ENCODE measurements at places on chromosomes 5 and 9.

DNA sequence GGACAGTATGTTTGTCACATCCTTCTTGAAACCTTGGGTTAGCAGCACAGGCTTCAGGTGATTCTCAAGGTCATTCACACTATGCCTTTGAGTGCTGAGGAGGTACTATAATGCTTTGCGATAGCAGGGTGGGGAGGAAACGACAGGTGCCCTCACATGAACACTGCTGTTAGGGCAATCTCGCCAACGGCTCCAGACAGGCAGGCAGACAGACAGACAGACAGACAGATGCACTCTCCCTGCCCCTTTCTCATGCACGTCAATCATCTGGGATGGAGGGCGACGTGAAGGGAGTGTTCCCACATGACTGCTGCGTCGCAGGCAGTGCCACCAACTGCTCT, 82.9 kb downstream of the RAPGEF1 start:
- DNase-seq = no peak

- DNase-seq = no peak
Measured at GRCh38 chr5:113087976-113088514, 111.4 kb downstream of the DCP2 start.

GRCh38 chr9:125241863-125242739, 958 bp upstream of the HSPA5 start:
- no peak for DNase-seq

GRCh38 chr5:53333160-53333559, 147.3 kb upstream of the FST start:
- DNase-seq = no peak

DNA sequence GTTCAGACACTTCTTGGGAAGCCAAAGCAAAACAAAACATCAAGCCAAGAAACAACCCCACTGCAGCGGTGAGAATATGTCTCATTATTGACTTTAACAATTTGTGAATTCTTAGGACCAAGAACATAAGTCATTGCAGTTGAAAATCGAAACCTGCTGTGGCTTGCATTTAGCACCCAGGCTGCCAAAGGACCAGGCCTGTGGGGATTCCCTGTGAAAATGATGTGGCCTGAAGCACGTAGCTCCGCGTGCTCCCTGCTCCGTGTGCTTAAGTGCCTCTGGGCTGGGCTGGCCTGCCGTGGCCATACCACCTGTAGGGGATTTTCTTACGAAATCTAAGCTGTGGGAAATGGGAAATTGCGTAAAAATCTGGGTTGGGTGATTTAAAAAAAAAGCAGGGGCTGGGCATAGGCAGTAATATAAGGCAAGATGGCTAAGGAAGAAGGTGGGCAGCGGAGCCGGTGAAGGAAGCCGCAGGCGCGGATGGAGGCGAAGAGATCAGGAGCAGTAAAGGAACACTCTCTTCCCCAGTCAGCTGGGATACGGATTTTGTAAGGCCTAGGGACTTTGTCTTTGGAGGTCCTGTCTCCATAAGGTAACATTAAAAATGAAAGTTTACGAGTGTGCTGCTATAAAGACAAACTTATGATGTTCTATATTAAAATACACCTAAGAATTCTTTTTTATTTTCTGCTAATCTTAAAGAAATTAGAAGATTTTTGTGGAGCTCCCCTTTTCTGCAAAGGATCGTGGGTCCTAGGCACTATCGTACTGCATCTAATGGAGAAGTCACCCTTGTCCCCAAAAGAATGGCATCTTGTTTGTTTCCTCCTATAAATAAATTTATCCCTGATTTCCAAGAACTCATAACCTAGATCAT, 189.6 kb upstream of the SEMA6A start:
- no peak for DNase-seq

GRCh38 chr5:170235876-170236864, 3.4 kb downstream of the C5orf58 start:
- no peak for DNase-seq

- no peak for DNase-seq
Measured at GRCh38 chr9:136075881-136076678, 19.0 kb downstream of the NACC2 start.

DNA sequence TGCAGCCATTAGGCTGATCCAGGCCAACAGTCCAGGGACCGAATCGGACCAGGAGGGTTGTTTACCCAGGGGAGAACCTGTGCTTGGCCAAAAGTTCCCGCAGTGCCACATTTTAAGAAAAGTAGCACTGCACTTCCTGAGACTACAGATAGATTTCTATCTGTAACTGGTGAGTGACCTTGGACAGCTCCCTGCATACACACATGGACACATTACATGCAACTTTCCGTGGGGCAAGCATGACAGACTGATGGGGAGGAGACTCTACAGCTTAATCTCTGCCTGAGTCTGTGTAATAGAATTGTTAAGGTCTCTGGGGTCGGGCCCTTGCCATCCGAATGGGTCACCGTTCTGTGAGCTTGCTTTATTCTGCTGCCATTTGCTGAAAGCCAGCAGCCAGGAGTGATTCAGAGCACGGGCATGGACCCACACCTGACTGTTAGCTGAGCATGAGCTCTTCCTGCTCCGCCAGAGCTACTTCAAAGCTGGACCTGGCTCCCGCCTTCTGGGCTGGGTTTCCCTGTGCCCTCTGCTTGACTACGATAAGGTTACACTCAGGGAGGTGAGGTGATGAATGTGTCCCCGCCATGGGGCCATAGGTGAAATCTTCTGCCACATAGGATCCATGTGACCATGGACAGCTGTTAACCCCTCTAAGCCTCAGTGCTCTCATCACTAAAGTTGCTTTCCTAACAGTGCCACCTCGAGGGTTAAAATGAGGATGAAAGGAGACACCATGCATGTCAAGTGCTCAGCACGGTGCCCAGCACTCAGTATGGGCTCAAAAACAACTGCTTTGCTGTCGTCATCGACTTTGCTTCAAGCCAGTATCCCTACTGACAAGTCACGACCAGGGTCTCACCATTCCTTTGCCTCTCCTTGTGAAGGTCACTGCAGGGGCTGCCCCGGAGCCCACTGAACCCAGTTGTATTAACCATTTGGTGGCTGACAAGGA, 200.0 kb downstream of the MELK start:
- DNase-seq = no peak

- no peak for DNase-seq
Measured at GRCh38 chr5:139649082-139649991, 1.2 kb downstream of the CXXC5 start.

DNA sequence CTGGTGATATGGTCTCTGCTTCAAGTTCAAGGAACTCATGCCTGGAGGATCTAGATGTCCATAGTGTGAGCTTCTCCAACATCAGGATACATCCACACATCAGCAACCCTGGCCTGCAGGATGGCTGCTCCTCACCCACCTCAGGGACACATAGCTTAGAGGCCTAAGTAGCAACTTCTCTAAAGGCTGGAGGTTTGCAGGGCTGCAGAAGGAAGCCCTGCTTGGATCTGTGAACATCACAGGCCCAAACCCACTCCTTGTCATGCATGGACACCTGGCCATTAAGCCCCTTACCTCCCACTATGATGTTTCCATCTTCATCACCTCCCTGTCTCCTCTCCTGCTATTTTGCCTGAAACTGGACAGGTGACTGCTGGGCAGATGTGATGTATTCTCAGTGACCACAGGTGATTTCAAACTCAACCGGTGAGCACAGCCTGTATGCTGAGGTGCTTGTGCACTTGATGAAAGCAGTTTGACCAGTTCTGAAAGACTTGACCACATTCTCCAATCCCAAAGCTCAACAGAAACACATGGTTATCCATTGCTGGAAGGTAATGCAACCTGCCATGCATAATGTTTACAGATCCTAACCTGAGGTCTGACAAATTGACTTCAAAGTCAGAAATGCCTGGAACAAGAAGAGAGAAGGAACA, 205.2 kb downstream of the FSTL4 start:
- DNase-seq = no peak

- no peak for DNase-seq
Measured at GRCh38 chr5:77569409-77569808, 69.1 kb downstream of the OTP start.

GRCh38 chr9:99559776-99560175, 261.9 kb upstream of the NR4A3 start:
- no peak for DNase-seq

DNA sequence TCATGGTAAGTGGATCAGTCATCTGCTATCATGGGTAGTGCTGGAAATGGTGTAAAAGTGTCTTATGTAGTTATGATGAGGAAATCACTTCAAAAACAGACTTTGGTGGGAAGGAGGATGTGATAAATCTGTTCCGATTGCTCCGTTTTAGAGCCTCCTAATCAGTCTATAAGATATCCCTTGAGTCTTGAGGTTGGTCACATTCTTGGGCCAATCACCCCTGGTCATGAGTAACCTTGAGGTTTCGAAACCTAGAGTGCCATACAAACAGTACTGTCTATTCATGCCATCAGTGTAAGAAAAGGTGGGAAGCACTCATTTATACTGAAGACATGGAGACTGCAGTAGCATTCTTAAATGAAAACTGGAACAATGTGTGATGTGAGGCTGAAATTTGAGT, 45.8 kb downstream of the LRRTM2 start:
- DNase-seq = no peak

GRCh38 chr9:22142671-22143070, 133.6 kb upstream of the CDKN2B start:
- DNase-seq = no peak

DNA sequence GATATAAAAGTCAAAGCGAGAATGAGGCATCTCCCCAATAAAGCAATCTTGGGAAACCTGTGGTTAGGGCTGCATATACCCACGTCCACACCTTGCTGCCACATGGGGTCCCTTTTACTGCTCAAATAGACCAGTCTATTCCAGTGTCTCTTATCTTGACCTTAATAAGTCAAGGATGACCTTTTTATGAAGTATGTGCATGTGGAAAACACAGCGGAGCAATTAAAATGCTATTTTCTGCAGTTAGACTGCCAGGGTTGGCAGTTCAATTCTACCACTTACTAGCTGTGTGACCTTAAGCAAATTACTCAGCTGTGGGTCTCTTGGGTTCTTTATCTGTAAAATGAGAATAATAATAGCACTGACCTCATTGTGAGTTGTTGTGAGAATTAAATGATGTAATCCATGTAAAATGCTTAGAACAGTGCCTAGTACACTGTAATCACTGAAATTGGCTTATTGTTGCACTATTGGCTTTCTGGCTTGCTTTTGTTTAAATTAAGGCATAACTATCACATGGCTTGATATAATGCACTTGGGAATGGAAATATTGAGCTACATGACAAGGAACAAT, 67.8 kb upstream of the HSPB3 start:
- no peak for DNase-seq

- no peak for DNase-seq
Measured at GRCh38 chr9:121750715-121751623, 99.5 kb downstream of the DAB2IP start.

DNA sequence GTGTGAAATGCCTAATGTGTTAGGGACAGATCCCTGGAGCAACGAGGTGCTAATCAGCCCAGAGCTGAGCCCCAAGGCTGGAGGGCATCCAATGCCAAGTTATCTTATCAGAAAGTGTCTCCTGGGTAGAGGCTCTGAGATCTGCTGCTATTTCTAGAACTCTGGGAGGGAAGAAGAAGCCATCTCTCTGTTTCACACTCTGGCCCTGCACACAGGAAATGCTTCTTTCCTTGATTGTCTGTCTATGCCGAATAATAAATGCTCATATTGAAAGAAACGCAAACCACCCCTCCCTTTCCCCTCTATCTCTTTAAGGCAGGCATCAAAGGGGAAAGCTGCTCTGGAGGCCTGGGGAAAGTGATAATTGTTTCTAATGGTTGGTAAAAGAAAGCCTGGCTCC, 166.7 kb downstream of the PAPPA start:
- DNase-seq = no peak

DNA sequence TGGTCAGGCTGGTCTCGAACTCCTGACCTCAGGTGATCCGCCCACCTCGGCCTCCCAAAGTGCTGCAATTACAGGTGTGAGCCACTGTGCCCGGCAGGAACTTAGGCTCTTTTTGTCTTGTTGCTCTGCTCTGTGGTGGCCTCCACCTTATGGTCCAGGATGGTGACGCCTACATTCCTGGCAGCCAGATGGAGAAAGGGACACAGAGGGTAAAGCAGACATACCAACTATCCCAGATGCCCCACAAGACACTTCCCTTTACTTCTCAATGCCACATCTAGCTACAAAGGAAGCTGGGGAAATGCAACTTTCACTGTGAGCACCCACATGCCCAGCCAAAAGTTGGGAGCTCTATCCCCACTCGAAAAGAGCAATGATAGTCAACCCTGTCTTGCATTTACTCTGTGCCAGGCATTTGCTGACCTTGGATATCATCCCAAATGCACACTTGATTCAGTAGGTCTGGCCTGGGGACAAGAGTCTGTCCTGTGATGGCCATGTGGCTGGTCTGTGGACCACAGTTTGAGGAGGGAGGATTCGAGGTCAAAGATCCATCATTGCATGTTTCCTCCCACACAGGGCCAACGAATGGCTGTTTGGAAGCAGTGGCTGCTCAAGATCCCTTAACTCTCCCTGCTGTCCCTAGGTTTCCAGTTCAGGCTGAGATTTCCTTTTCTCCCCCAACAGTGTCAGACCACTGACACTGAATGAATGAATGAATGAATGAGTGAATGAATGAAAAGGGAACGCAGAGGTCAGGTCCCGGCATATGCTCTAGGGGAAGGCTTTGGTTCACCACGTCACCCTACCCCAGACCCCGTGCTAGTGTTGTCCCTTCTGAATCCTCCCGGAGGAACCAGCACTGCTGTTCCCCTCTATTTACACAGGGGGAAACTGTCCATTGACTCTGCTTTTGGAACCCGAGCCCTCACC, 1.4 kb upstream of the ERGIC1 start:
- no peak for DNase-seq

Measured in SW 1271 (cell line).